Fibroblast of lung (primary cell): ENCODE measurements at places on chromosomes 3 and 15. TPM values are rescaled to one million over a fixed set of nuclear protein-coding genes. Genes with fewer than 3 reads are reported as not detected.

Gene DNAH1
- 0.72 and 1.9 TPM in 2 replicates for polyA plus RNA-seq

Gene AGBL1
- not detected in 2 replicates for polyA plus RNA-seq

Gene SLC9A9
- 14.3 and 17.1 TPM in 2 replicates for polyA plus RNA-seq

- no peak for DNase-seq
Measured at GRCh38 chr15:52382647-52383046, 87.0 kb upstream of the MYO5C start.

DNA sequence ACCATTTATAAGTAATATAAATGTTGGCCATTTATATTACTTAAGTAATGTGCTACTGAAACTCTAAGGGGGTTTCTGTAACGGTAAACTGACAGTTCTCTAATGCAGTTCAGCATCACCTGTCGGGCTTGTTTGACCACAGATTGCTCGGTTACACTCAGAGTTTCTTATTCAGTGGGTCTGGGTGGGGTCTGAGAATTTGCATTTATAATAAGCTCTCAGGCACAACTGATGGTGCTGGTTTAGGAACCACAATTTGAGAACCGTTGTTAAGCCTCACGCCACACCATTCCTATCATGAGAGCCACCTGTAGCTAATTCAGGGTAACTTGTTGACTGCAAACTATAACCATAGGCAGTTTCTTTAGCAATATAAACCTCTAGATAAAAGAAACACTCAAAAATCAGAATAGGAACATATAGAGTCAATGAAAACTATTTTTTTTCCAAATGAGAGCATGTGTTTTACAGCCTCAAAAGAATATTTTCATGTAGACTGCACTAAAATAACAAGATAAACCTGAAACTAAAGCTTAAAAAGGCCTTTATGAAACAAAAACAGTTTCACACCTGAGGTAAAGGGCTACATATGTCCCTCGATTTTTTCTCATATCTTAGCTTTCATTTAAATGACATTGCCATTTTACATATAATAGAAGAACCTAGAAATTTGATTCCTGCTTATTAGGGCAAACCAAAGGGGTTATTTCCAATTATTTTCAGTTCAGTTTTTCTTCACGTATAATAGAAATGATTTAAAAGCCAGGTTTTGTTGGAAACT, 604.8 kb downstream of the UNC13C start:
- DNase-seq, result no peak
